Nephron progenitor cell (in vitro differentiated cells): ENCODE measurements at places on chromosomes 11 and 22.

- H3K4me3 ChIP-seq = no peak overlapping the region
- peaks cover 23% of the 10 kb centered on the region for H3K4me1 ChIP-seq
- DNase-seq = no peak
- H3K27me3 ChIP-seq = no peaks in the 10 kb centered on the region
These were observed 41.7 kb downstream of the THAP12 start for GRCh38 chr11:76339221-76339620.

DNA sequence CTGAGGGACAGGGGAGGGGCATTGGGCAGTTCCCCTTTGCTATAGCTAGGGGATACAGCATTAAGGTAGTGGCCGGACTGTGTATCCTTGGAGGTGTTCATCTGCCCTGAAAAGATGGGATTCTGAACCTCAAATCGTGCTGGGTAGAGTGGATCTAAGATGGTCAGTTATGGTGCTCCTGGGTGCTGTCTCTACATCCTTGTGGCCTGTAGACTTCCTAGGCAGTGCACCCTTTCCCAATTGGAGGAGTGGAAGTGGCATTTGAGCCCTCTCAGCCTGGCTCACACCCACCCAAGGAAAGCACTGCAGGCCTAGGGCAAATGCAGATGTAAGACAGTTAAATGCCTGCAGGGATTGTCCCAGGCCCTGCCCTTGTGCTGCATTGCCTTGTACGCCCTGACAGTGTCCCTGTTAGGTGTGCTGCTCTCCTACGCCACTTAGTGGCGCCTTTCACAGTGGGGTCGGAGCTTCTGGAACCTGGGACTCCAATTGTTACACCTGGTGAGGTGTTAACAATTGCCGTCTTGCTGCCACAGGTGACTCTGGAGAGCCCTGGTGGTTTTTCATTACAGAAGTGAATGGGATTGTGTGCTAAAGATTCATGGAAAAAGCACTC lies 35.0 kb downstream of the PPFIBP2 start:
- DNase-seq = no peak
- peaks cover 10% of the 10 kb centered on the region for H3K27me3 ChIP-seq
- H3K4me3 ChIP-seq = no peak overlapping the region
- peaks cover 34% of the 10 kb centered on the region for H3K4me1 ChIP-seq
- H3K27ac ChIP-seq = no peak overlapping the region

DNA sequence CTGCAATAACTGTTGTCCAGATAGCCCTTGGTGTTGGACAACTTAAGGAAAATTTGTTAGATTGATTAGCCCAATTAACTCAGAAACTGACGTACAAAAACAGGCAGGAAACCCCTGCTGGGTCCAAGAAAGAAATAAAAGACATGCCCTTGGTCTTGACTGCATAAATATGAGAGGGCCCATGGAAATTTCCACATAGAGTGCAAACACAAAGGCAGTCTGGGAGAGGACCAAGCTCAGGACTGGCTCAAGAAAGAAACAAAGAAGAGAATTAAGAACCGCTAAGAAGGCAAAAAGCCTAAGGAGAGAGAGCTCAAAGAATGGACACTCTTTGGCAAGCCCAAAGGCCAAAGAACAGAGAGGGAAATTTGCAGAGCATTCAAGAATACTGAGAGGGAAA lies 1243.9 kb downstream of the LRRC4C start:
- H3K4me1 ChIP-seq = peaks cover 4% of the 10 kb centered on the region
- H3K36me3 ChIP-seq = no peaks in the 10 kb centered on the region
- no peak overlapping the region for H3K4me3 ChIP-seq
- no peaks in the 10 kb centered on the region for H3K27me3 ChIP-seq

- H3K4me1 ChIP-seq = peaks cover 37% of the 10 kb centered on the region
- H3K36me3 ChIP-seq = no peaks in the 10 kb centered on the region
- H3K27me3 ChIP-seq = peaks cover 4% of the 10 kb centered on the region
- DNase-seq = no peak
These were observed 115.9 kb upstream of the CSNK2A3 start for GRCh38 chr11:11468954-11469353.

DNA sequence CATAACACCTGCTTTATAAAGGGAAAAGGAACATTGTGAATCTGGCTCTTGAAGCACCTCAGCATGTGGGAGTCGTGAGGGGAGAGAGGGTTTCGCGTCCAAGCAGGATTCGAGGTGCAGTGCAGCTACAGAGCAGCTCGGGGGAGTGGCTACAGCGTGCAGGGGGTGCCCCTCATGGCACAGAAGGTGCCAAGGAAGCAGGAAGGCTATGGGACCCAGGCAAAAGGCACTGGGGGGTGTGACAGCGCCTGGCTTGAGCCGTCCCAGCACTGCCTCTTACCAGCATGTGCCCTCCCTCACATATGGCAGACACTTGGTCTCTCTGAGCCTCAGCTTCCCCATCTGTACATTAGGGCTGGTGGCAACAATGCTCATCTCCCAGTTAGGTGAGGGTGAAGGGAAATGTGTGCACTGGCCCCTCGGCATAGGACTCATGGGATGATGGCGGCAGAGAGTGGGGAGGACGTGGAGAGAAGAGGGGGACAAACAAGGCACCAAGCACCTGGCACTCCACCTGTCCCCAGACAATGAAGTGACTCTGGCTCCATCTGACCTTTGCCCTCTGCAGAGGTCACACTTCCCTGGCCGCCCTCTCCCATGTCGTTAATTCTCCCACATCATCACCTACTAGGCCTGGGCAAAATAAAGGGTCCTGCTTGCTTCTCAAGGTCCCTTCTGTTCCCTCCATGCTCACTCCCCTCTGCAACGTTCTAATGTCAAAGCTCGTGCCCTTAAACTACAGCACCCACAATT lies 10.4 kb downstream of the TNKS1BP1 start:
- H3K4me1 ChIP-seq = peaks cover 32% of the 10 kb centered on the region
- H3K4me3 ChIP-seq = no peak overlapping the region
- H3K27me3 ChIP-seq = no peaks in the 10 kb centered on the region
- DNase-seq = no peak
- peak overlapping the region; percentile 93 for H3K27ac ChIP-seq

- no peak overlapping the region for H3K27ac ChIP-seq
- H3K4me1 ChIP-seq = no peaks in the 10 kb centered on the region
- DNase-seq = no peak
- H3K4me3 ChIP-seq = no peak overlapping the region
- peaks cover 9% of the 10 kb centered on the region for H3K36me3 ChIP-seq
These were observed 18.5 kb downstream of the TPCN2 start for GRCh38 chr11:69067200-69067599.

GRCh38 chr11:77082838-77083565 lies 16.2 kb downstream of the CAPN5 start:
- peaks cover 18% of the 10 kb centered on the region for H3K36me3 ChIP-seq
- H3K27ac ChIP-seq = peak overlapping the region; percentile 88
- DNase-seq = no peak
- no peak overlapping the region for H3K4me3 ChIP-seq
- H3K4me1 ChIP-seq = peaks cover 37% of the 10 kb centered on the region
- H3K27me3 ChIP-seq = peaks cover 5% of the 10 kb centered on the region

GRCh38 chr11:59754494-59754858 lies 700 bp upstream of the STX3 start:
- no peak overlapping the region for H3K27ac ChIP-seq
- peak overlapping the region; percentile 93 for H3K4me3 ChIP-seq
- peaks cover 38% of the 10 kb centered on the region for H3K4me1 ChIP-seq

- H3K4me1 ChIP-seq = no peaks in the 10 kb centered on the region
- no peak overlapping the region for H3K4me3 ChIP-seq
- no peaks in the 10 kb centered on the region for H3K36me3 ChIP-seq
- no peak for DNase-seq
- H3K27me3 ChIP-seq = no peaks in the 10 kb centered on the region
These were observed 377.6 kb downstream of the DCDC1 start for GRCh38 chr11:30991802-30992512.

DNA sequence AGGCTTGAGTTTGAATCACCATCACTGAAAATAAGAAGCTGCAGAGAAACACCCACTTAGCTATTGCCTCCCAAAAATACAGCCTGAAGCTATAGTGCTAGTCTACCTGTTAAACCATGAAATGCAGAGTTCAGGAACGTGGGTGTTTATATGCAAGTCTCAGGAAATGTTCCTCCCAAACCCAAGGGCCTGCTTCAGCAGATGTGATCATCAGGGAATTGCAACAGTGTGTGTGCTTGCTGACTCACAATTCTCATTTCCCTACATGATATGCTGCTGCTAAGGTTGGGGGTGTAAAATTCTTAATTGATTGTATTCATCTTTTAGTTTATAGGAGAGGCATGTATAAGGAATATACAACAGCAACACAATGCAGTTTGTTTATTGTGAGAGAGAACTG lies 49.6 kb downstream of the NUP98 start:
- no peak overlapping the region for H3K4me3 ChIP-seq
- H3K27ac ChIP-seq = peak overlapping the region; percentile 24
- H3K4me1 ChIP-seq = no peaks in the 10 kb centered on the region

DNA sequence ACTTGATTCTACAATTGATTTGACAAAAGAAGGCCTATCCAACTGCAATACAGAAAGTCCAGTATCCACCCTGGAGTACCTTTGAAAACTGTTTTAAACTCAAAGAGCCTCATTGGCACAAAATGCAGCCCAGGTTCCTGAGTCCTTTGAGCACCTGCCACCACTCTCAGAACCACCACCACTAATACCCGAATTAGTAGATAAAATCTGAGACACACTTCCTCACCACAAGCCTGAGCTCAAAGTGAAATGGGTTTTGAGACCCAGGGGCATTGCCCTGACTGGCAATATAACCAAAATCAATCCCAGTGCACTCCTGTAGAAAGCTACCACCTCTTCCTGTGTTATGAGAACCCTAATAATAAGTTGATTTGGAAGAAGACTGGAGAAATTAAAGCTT lies 215.7 kb downstream of the CSNK2A3 start:
- peaks cover 4% of the 10 kb centered on the region for H3K27me3 ChIP-seq
- peaks cover 15% of the 10 kb centered on the region for H3K4me1 ChIP-seq
- H3K36me3 ChIP-seq = no peaks in the 10 kb centered on the region
- no peak overlapping the region for H3K27ac ChIP-seq

- no peaks in the 10 kb centered on the region for H3K36me3 ChIP-seq
- peaks cover 41% of the 10 kb centered on the region for H3K27me3 ChIP-seq
- peaks cover 69% of the 10 kb centered on the region for H3K4me1 ChIP-seq
These were observed 361.2 kb downstream of the MN1 start for GRCh38 chr22:27440304-27440865.

DNA sequence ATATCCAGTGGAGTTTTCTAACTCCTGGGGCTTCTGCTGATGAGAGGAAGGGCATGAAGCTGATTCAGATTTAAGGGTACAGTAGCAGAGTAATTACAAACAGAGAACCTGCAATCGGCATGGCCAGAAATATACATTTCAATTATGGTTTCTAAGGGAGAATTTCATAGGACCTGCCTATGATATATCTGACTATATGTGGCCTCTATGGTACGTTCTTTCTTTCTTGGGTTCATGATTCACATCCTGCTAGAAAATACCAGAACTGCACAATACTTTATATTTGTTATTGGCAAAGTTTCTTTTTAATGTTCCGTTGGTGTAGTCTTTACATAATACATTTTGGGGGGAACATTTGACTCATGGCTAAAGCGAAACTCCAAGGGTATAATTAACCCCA lies 63.1 kb upstream of the TTC12 start:
- peaks cover 3% of the 10 kb centered on the region for H3K27me3 ChIP-seq
- no peak overlapping the region for H3K4me3 ChIP-seq
- peaks cover 52% of the 10 kb centered on the region for H3K4me1 ChIP-seq
- no peak overlapping the region for H3K27ac ChIP-seq

GRCh38 chr11:13262096-13262495 lies 15.5 kb upstream of the BMAL1 start:
- H3K27ac ChIP-seq = no peak overlapping the region
- DNase-seq = no peak
- H3K36me3 ChIP-seq = no peaks in the 10 kb centered on the region
- H3K4me1 ChIP-seq = peaks cover 32% of the 10 kb centered on the region

DNA sequence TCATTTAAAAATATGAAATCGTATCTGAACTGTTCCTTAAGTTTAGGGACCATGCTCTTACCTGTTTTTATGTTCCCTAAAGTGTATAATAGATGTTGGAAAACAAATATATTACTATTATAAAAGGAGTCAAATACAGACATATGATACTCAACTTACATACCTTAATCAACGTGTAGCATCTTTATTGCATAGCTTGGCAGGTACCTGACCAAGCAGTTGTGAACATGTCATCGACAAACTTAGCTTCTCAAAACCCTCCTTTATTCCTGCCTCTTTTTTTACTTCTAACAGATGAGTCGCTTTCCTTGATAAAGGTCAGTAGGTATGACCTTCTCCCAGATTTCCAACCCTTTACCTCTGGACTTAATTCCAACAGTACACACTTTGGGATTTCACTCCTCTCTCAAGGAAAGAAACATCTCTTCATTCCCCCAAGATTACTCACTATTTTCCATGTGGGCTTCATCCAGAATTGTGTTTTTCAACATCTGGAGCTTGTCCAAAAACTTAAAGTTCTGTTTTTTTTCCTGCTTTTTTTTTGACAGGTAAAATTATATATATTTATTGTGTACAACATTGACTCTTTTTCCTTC lies 11.9 kb downstream of the HIPK3 start:
- no peaks in the 10 kb centered on the region for H3K36me3 ChIP-seq
- no peak for DNase-seq
- no peak overlapping the region for H3K4me3 ChIP-seq

- H3K27me3 ChIP-seq = peaks cover 5% of the 10 kb centered on the region
- H3K4me1 ChIP-seq = peaks cover 5% of the 10 kb centered on the region
- H3K4me3 ChIP-seq = no peak overlapping the region
- no peak for DNase-seq
These were observed 195.8 kb downstream of the HIPK3 start for GRCh38 chr11:33452836-33453624.

GRCh38 chr11:105582497-105582896 lies 27.4 kb upstream of the GRIA4 start:
- no peaks in the 10 kb centered on the region for H3K36me3 ChIP-seq
- no peaks in the 10 kb centered on the region for H3K4me1 ChIP-seq
- DNase-seq = no peak
- H3K27me3 ChIP-seq = peaks cover 4% of the 10 kb centered on the region
- H3K4me3 ChIP-seq = no peak overlapping the region

DNA sequence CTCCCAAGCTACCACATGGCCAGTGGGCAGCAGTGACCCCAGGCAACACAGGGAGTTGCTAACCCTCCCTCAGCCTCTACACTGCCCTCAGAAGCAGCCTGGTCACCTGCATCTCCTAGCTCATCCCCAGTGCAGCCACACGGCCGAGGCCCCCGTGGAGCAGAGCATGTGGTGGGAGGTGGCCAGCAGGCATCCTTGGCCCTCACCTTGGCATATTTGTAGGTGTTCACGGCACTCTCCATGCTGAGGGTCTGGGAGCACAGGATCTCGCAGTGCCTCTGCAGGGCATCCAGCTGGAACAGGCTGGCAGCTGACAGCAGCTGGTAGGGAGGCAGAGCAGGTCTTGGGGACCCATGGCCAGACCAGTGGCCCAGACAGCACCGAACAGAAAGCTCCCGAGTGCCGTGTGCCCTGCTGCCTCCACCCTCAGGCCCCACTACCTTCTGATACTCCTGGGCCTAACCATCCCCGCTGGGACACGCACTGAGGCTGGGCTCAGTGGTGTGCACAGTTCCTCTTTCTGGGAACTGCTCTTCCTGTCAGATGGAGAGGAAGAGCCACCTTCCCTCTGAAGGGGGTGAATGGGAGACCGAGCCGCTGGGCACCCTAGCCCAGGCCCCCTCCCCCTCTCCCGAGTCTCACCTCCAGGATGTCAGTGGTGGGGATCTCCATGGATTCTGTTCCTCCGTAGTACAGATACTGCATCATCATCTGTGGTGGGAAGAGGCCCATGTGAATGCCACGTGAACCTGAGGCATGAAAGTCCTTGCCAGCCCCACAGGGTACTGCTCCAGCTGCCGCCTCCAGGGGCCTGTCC lies 48.8 kb downstream of the NAT10 start:
- H3K27me3 ChIP-seq = no peaks in the 10 kb centered on the region
- no peak for DNase-seq
- no peak overlapping the region for H3K4me3 ChIP-seq
- peak overlapping the region; percentile 39 for H3K27ac ChIP-seq
- peaks cover 14% of the 10 kb centered on the region for H3K4me1 ChIP-seq

- no peak overlapping the region for H3K27ac ChIP-seq
- peaks cover 4% of the 10 kb centered on the region for H3K27me3 ChIP-seq
- H3K4me1 ChIP-seq = peaks cover 4% of the 10 kb centered on the region
These were observed 29.2 kb downstream of the ADAMTS15 start for GRCh38 chr11:130477586-130478203.
